HFFc6 (cell line): ENCODE measurements at places on chromosomes 2 and 18. TPM values are rescaled to one million over a fixed set of nuclear protein-coding genes. Genes with fewer than 3 reads are reported as not detected.

The SEMA4F gene
- total RNA-seq = 10.3 to 15.9 TPM (median 13.8 TPM) in 3 replicates

DNA sequence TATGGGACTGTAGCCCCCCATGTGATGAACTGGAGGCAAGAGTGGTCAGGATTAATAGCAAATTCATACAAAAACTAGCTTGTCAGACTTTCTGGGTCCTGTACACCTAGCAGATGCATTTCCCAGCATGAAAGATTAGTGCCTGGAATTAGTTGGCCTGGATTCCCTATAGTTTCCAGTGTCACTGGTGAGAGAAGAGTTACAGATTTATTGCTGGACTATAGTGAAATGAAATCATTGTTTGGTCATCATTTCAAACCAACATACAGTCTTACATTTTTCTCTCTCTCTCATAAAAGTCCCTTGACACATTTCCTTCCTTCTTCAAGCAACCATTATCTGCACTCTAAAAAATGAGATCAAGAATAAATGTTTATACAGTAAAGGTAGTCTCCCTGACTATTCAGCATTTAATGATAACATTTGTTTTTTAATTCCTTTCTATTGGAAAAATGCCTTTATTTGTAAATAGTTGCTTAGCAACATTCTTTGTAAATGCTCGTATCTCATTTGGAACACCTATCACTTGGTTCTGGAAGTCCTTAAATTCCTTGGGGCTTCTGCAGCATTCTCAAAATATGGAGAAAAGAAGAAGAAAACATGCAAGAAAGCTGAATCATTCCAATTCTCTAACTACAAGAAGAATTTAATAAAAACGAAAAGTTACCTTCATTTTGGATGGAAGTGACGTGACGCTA is 144.4 kb downstream of the MREG start:
- no peaks in the 10 kb centered on the region for H3K36me3 ChIP-seq
- H3K4me1 ChIP-seq = peaks cover 27% of the 10 kb centered on the region
- H3K27ac ChIP-seq = peak overlapping the region; percentile 91
- H3K4me3 ChIP-seq = no peak overlapping the region
- no peaks in the 10 kb centered on the region for H3K27me3 ChIP-seq

DNA sequence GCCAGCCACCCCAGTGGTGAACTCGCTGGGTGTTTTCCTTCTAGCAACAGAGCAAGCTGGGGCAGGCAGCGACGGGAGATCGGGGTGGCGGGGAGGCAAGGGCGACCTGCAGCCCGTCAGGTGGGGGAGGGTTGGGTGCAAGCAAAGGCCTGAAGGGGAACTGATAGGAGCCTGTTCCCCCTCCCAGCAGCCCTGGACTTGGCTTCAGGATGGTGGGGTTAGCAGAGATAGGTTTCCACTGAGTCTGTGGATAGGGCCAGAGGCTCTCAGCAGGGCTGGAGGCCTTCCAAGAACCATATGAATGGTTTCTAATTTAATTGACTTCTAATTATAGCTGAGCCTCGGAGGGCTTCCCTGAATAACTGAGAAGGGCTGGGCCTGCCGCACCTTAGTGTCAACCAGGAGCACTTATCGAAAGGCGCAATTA is 55.3 kb downstream of the EDAR start:
- no peak for DNase-seq
- no peak overlapping the region for H3K4me3 ChIP-seq
- no peaks in the 10 kb centered on the region for H3K4me1 ChIP-seq
- H3K27ac ChIP-seq = no peak overlapping the region

- peaks cover 4% of the 10 kb centered on the region; the same call in 1 of the 2 replicates for H3K27me3 ChIP-seq
- H3K27ac ChIP-seq = no peak overlapping the region
- H3K36me3 ChIP-seq = no peaks in the 10 kb centered on the region
- no peak for DNase-seq
Measured at GRCh38 chr18:50606609-50607008, 46.7 kb downstream of the MAPK4 start.

- no peak overlapping the region for H3K27ac ChIP-seq
- no peak overlapping the region for H3K4me3 ChIP-seq
Measured at GRCh38 chr18:35756506-35757117, 175.1 kb downstream of the GALNT1 start.
